Activated CD4-positive, alpha-beta memory T cell treated with anti-CD3 and anti-CD28 coated beads, Interleukin-2, amount 10 ng/mL, durations not matched to agents 7 days and 5 days (primary cell): ENCODE measurements at places on chromosomes 3 and 15. TPM values are rescaled to one million over a fixed set of nuclear protein-coding genes. Genes with fewer than 3 reads are reported as not detected.

RNU6-1 gene
- not detected for total RNA-seq

PP2D1 gene
- not detected for total RNA-seq

SUCNR1 gene
- total RNA-seq, result not detected

GOLGA6L7 gene
- total RNA-seq, result not detected

DOCK3 gene
- 1.7 TPM for total RNA-seq

ACTC1 gene
- total RNA-seq, result not detected

DNA sequence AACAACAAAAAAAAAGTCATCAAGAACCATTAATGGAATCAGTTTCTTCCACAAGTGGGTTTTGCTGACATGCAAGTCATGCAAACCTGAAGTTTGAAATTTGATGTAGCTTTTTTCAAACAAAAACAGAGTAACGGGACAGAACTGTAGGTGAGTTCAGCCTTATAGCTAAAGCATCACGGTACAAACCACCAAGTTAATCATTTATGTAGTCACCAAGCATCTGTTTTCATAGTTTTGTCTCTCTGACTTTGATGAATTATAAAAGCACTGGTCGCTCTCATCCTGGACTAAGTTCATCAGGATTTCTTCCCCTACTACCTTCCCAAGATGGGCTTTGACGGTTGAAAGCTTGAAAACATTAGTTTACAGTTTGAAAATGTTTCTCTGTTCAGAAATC is 117.0 kb upstream of the SAMMSON start:
- DNase-seq, result no peak

GRCh38 chr3:72342450-72342849 is 505.8 kb downstream of the SHQ1 start:
- no peak for DNase-seq

DNA sequence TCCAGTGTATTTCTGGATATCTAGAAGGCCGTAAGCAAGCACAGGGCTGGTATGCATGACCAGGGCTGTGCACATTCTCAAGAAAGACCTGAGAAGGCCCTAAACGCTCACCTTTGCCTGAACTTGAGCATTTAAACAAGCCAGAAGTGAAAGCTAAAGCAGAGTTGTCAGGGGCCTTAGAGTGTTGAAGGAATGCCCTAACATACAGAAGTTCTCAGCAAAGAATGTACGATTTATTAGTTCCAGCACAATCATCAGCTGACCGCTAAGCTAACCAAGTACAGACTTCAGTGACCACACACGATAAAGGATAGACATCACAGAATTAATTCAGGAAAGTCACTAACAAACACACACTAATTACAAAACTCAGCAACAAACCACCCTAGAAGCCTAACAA is 8.7 kb downstream of the HLTF start:
- no peak for DNase-seq

GRCh38 chr3:141972399-141972798 is 96.0 kb downstream of the ATP1B3 start:
- DNase-seq, result no peak

DNA sequence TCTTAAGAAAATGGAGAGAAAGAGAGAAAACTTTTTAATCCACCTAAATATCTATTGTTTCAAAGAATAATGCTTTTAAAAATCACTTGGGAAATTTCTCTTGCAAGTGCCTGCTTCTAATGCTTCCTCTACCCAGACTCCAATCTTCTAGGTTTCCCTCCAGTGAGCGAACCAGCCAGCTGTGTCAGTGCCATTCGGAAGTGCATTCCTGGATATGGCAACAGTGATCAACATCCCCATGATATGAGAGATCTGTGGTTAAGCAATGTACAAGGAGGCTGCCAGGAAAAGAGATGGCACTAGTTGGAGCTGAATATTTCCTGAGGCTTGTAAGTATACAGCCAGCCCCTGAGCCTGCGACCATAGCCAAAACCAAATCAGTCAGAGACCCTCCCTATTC is 53.3 kb upstream of the KCNMB2 start:
- no peak for DNase-seq

GRCh38 chr3:12990306-12990705 is 82.9 kb downstream of the IQSEC1 start:
- no peak for DNase-seq

GRCh38 chr3:120498556-120499346 is 48.0 kb upstream of the FSTL1 start:
- DNase-seq, result no peak

GRCh38 chr15:87707071-87707470 is 549.5 kb downstream of the NTRK3 start:
- DNase-seq, result no peak

DNA sequence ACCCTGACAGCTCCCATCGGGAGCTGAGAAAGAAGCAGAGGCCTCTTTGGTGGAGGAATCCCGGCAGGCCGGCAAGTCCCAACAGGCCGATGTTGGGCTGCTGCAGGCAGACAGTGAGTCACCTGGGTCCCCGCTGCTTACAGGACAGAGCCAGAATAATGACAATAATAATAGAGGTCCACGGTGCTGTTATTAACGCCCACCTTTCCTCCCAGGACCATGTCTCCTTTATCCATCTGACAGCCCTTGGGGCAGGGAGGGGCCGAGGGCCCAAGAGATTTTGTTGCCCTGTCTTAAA is 29.3 kb upstream of the MAGEF1 start:
- DNase-seq, result no peak

DNA sequence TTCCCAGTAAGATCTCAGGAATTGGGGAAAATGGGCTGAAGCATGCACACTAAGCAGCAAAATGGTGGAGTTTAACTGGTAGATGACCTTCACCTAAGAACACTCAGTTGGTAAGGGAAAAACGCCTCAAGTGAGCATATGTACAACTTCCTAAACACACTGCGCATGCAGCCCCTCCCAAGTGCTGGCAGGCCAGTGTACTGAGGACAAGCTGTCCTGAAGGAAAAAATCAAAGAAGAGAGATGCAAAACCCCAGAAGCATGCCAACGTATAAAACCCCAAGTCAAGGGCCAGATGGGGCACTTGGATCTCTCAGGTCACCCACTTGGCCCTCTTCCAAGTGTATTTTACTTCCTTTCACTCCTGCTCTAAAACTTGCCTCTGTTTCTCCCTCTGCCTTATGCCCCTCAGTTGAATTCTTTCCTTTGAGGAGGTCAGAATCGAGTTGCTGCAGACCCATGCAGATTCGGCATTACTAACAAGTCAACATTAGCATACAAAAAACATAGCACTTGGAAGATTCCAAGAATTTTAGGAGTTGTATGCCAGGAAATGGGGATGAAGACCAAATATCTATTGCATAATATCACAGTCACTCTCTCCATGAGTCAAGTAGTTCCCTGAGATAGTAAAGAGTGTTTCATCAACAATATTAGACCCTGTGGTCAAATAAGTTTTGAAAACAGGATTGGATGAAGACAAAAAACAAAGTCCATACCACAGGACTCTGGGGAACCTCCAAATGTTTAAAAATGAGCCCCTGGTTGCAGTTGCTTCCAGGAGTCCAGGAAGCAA is 10.8 kb upstream of the FYCO1 start:
- no peak for DNase-seq

DNA sequence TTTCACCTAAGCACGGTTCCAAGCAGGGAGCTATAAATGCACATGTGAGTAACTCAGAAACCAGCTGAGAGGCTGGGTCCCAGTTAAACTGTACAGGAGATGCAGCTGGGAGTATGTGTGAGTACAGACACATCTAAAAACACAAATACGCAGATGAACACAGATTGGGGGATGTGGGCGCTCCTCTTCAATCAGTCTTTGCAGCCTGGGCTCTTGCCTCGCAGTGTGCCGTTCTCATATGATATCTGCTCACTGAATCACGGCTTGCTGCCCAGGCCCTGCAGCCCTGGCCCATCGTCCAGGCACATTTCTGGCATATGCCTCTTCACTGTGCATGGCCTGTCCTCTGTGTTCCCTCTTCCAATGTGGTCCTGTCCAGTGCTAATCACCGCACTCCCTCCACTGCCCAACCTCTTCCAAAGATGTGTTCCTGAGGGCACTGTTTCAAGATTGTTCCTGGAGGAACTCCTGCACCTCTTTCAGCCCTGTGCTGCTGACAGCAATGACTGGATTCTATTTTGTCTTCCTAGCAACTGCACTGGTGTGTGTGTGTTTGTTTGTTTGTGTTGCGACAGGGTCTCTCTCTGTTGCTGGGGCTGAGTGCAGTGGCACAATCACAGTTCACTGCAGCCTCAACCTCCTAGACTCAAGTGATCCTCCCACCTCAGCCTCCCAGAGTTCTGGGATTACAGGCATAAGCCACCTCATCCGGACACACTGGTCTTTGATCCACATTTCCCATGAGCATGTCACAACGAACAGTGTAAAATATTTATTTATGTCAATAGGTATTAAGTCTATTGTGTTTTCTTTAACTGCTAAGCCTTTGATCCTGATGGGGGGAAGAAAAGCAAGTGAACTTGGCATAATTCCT is 17.0 kb downstream of the CA12 start:
- DNase-seq, result no peak

GRCh38 chr3:16086690-16087089 is 87.8 kb upstream of the GALNT15 start:
- no peak for DNase-seq

- no peak for DNase-seq
These were observed 52.6 kb upstream of the RASA2 start for GRCh38 chr3:141434255-141434654.

- no peak for DNase-seq
These were observed 14.9 kb downstream of the NR1I2 start for GRCh38 chr3:119796785-119797184.

- DNase-seq, result no peak
These were observed 59.1 kb upstream of the NEDD4 start for GRCh38 chr15:56052395-56053045.

DNA sequence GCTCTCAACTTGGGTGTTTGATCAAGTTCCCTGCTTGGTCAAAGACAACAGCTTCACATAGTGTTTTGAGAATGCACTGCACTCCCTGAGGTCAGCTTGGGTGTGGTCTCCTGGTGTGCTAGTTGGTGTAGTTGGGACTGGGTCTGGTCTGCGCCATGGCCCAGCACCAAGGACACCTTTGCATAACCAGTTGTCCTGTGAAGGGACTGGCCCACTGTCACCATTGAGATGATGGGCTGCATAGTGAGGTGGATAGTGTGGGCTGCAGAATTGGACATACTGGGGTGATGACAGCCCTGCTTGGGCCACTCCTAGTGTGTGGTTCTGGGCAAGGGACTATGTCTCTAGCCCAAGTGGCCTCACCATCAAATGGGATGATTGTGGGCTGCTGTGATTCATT is 9.5 kb downstream of the RPSA start:
- DNase-seq, result no peak
